MM.1S (cell line): ENCODE measurements at places on chromosomes 16 and 17.

- DNase-seq, result no peak
Observed at GRCh38 chr17:27664606-27664965, 33.6 kb downstream of the LGALS9 start.

DNA sequence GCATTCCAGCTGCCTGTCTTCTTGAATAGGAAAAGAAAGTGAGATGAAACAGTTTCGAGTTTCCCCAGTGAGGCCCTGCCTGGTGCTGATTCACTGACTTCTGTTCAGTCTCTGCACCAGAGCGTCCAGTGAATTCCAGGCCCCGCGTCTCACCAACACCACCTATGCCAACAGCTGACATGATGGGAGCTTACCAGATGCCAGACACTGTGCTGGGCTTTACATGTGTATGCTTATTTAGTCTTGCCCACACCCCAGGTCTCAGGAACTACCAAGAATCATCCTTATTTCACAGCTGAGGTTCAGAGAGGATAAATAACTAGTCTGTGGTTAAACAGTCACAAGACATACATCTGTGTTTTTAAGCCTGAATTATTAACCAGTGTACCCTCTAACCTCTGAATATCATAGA is 29.1 kb upstream of the IRX6 start:
- DNase-seq, result no peak

- no peak for DNase-seq
Observed at GRCh38 chr17:55040611-55041010, 72.0 kb downstream of the STXBP4 start.

GRCh38 chr17:83122834-83123233 is 43.4 kb downstream of the METRNL start:
- DNase-seq, result no peak

DNA sequence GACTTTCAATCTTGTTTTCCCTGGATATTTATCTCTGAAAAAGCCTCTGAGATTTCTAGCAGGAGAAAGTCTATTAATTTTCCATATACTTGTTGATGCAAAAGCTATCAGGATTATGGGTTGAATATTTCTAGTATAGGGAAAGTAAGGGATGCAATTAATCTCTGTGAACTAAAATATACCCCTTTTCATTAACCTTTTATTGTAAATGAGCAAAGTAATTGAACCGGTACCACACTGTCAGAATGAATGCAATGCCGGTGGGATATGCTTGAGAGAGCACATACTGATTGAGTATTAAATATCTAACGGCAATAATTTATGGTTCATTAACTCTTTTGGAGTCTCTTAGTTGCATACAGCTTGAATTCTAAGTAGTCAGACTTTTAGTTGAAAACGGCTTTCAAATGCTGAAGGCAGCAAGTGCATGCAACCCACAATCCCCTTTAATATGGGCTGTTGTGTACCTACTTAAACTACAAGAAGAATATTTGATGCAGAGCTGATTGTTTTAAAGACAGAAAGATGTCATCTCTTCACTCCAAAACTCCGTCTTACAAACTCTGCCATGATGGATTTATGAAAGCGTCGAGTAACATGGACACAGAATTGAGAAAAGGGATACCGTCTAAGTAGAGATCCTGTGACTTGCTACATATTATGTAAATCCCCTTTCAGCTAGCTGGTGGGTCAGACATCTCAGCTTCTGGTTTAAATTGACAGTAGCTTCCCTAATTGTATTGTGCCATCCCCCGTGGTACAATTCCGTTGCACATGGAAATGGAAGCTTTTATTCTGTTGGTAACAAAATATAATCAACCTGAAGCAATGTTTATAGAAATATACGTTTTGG is 141.3 kb upstream of the CDH8 start:
- no peak for DNase-seq

DNA sequence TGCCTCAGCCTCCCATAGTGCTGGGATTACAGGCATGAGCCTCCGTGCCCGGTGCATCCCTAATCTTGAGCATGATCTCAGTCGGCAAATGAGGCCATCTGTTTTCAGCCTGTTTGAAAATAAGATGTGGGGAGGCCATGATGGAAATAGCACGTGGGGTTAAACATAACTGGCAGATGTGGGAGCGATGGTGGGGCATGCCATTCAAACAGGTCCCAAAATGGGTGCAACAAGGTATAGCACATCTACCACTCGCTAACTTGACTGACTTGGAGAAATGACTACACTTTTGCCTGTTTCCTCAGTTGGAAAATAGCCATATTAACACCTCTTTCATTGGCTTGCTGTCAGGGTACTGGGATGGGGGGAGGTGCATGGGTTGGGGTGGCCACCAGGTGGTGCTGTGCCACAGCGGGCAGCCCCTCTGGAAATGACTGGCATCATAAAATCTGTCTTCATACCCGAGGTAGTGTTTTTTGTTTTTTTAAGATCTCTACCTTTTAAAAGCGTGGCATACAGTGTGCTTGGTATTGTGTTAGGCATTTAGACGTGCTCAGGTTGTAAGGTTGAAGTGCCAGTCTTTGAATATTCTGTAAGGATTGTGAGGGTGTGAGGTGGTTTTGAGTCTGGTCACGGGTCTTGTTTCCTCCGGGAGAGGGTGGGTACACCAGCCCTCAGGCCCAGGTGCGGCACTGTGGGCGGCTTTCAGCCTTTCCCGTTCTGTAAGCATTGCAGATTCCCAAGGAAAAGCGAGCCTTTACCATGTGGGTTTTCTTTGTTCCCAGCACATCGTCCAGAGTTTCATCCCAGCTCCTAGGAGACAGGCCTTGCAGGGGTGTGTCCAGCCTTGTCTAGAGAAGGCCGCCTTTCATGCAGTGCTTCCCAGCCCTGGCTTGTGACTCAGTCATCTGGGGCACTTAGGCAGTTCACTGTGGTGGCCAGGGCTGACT is 2.9 kb upstream of the TTYH2 start:
- DNase-seq, result peak; percentile 45

GRCh38 chr17:1147664-1148063 is 32.1 kb downstream of the ABR start:
- peak; percentile 26 for DNase-seq

GRCh38 chr17:8060274-8060673 is 21.4 kb downstream of the ALOX15B start:
- peak; percentile 79 for DNase-seq

GRCh38 chr17:56471696-56472095 is 121.8 kb upstream of the NOG start:
- no peak for DNase-seq

DNA sequence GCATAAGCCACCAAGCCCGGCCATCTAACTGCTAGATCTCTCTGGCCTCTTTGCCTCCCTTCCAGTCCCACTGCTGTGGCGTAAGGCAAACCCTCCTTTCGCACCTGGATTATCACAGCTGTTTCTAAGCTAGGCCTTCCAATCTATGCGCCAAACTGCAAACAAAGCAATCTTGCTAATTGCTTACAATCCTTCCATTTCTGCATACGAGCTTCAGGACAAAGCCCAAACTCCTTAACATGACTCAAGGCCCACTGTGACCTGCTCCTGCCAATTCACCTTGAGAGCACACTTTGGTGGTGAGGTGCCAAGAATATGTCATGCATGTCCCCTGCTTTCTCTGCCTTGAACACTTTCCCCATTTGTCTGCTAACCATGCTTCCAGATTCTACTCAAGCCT is 6.0 kb upstream of the ARL5C start:
- no peak for DNase-seq

GRCh38 chr17:74532115-74532514 is 840 bp upstream of the CD300LB start:
- peak; percentile 34 for DNase-seq

- DNase-seq, result no peak
Observed at GRCh38 chr17:3527896-3528295, 29.7 kb downstream of the TRPV3 start.

DNA sequence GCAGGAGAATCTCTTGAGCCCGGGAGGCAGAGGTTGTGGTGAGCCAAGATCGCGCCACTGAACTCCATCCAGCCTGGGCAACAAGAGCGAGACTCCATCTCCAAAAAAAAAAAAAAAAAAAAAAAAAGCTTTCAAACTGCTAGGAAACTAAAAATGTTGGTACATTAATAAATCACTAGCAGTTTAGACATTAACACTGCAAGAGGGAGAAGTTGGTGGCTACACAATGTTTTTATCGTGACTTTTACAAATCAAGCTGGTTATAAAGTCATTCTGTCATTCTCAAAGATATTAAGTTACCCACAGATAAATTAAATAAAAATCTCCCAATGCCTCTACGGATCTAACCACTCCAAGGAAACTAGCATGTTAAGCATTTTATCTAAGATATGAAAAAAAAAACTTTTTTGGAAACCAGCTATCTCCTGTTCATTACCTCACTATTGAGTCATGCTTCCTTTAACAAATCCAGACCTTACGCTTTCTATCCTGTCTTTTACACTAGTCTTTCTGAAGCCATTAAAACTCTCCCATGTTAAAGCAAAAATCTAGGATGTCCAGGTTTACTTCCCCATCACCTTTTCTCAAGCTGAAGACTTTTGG is 85.9 kb upstream of the SMURF2 start:
- DNase-seq, result no peak

DNA sequence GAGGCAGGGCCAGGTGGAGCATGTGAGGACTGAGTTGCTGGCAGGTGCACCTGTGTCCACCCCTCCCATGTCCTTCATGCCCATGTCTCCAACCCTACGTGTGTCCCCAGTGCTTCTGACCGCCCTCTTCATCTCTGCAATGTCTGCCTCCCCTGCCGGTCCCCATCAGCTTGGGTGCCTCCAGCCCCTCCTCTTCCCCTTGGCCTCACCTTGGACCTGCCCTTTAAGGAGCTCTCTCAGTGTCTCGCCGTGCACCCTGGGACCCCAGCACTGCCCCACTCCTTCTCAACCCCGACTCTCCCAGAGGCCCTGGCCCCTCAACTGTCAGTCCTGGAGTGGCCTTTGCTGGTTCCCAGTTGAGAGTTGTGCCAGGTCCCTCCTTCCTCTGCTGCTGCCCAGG is 15.0 kb downstream of the RIPOR1 start:
- DNase-seq, result no peak

DNA sequence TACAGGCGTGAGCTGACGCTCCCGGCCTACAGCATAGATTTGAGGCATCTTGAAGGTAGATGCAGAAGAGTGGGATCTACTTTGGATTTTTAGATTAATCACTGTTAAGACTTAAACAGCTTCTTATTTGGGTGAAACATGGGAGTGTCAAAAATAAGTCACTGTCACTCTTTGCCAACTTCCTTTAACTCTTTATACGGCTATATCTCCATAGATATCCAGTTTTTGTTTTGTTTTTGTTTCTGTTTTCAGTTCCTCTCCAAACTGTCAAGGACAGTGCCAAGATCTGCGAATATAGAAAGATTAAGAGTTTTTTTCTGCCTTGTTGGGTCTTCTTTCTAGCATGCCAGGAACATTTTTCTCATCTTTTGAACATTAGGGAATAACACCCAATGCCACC is 706.1 kb downstream of the WWOX start:
- DNase-seq, result no peak

GRCh38 chr16:87959391-87959990 is 8.3 kb downstream of the BANP start:
- no peak for DNase-seq

GRCh38 chr16:54422159-54422558 is 135.6 kb upstream of the IRX3 start:
- no peak for DNase-seq

DNA sequence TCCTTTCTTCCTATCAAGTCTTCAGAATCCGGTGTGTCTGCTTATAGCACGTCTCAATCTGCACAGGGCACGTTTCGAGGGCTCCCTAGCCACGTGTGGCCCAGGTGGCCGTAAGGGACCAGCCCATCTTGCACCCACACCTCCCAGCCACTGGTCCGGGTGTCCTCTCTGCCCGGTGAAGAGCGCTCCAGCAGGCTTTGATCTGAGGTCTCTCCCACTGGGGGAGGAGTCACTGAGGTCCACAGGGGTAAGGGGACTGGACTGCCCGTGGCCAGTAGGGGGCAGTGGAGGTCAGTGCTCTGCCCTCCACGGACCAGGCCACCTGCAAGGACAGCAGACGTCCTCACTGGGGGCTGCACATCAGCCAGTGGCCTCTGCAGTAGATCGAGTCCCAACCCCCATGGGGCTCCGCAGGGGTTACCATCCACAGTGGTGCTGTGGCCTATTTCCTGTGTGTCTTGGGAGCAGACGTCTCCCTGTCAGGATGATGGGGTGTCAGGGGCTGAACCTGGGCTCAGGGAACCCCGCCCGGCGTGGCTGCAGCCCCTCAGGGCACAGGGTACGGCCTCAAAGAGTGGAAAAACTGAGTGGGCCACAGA is 204.1 kb upstream of the CIBAR2 start:
- peak; percentile 16 for DNase-seq

DNA sequence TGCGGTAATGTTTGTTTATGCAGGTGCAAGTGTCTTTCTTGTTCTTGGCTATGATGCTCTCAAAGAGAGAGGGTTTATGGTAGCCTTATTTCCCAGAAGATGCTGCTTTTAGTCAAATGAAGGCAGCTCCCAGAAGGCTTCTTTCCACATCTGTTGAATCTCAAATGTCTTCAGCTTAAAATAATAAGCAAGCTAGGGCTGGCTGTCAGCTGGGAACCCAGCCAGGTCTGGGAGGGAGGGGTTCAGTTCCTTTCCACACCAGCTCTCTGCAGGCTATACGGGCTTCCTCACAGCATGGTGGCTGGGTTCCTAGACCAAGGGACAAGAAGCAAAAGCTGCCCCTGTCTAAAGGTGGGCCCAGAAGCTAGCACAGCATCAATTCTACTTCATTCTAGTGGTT is 47.4 kb upstream of the ATF7IP2 start:
- no peak for DNase-seq

GRCh38 chr16:80564394-80564793 is 23.6 kb downstream of the DYNLRB2 start:
- no peak for DNase-seq

DNA sequence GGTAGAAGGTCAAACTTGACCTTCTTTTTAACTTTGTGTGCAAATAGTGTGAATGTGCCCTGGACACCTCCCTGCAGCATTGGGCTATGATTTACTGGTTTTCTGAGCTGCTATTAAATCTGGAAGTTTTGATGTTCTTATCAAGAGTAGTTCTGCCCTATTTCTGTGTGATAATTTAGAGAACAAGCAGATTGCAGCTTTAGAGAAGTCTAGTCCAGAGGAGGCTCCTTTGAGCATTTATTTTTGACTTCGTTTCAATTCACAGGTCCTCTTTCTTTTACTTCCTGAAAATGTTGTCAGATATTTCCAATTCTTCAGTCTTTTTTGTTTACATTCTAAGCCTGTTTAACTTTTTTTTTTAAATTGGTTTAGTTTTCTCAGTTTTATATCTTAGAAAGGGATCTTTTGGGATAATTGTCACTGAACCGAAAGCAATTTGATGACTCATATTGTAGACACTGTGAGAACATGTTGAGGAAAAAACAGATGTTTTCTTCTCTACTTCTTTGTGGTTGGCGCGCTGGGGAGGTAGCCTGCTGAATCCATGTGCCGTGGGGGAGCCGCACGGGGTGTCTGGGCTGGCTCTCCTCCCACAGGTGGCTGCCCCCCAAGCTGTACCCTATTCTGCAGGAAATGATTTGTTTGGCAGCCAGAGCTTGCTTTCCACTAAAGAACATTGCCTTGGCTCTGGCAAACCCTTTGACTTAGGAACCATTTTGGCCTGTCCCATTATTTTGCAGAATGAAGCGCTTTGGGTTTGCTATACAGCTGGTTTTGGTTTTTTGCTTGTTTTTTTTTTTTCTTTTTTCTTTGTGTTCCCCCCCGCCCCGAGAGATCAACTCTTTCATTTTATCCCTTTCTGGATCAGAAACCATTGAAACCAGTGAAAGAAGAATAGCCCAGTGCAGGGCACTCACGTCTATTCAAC is 53.4 kb downstream of the MFSD11 start:
- DNase-seq, result peak; percentile 77

GRCh38 chr17:51572115-51572514 is 311.8 kb downstream of the UTP18 start:
- no peak for DNase-seq

GRCh38 chr16:58506241-58507194 is 6.6 kb downstream of the NDRG4 start:
- no peak for DNase-seq
